CD4-positive, CD25-positive, alpha-beta regulatory T cell (primary cell): ENCODE measurements at places on chromosomes 7 and 10. TPM values are rescaled to one million over a fixed set of nuclear protein-coding genes. Genes with fewer than 3 reads are reported as not detected.

The CHCHD3 gene
- 42.3 TPM for polyA plus RNA-seq

The MYL10 gene
- not detected for polyA plus RNA-seq

The STEAP2 gene
- not detected for polyA plus RNA-seq

The DDX21 gene
- 12.2 TPM for polyA plus RNA-seq

The UCMA gene
- polyA plus RNA-seq: not detected

The NEBL gene
- polyA plus RNA-seq: 2.6 TPM

The NYAP1 gene
- not detected for polyA plus RNA-seq

The ELFN1 gene
- polyA plus RNA-seq: not detected

The CNNM2 gene
- 3.5 TPM for polyA plus RNA-seq

The RBM28 gene
- polyA plus RNA-seq: 8.1 TPM

The IFIT2 gene
- polyA plus RNA-seq: 6.3 TPM

The OGDHL gene
- not detected for polyA plus RNA-seq

The ASZ1 gene
- not detected for polyA plus RNA-seq

The GIGYF1 gene
- 0.71 TPM for polyA plus RNA-seq

The IDI2 gene
- not detected for polyA plus RNA-seq

The PPA1 gene
- polyA plus RNA-seq: 143 TPM

The ZNF804B gene
- polyA plus RNA-seq: not detected

The JAKMIP3 gene
- not detected for polyA plus RNA-seq

The SDK1 gene
- not detected for polyA plus RNA-seq

The CCDC136 gene
- polyA plus RNA-seq: 0.63 TPM

The GPR158 gene
- not detected for polyA plus RNA-seq

The TMEM270 gene
- not detected for polyA plus RNA-seq

The SAMD8 gene
- 6.5 TPM for polyA plus RNA-seq

The GIMAP6 gene
- 134 TPM for polyA plus RNA-seq

The RPS24 gene
- polyA plus RNA-seq: 1,120 TPM

The RAMP3 gene
- not detected for polyA plus RNA-seq

The SLC39A12 gene
- polyA plus RNA-seq: not detected

The PDLIM1 gene
- not detected for polyA plus RNA-seq

The MCMBP gene
- polyA plus RNA-seq: 69.6 TPM

The SYT15B gene
- not detected for polyA plus RNA-seq

The CDHR1 gene
- polyA plus RNA-seq: not detected

The SPDYE11 gene
- 0.15 TPM for polyA plus RNA-seq

The OPN1SW gene
- not detected for polyA plus RNA-seq

The SFRP4 gene
- polyA plus RNA-seq: not detected

The ASL gene
- 11.8 TPM for polyA plus RNA-seq

The IGFBP3 gene
- not detected for polyA plus RNA-seq

The MRLN gene
- not detected for polyA plus RNA-seq

The MLXIPL gene
- not detected for polyA plus RNA-seq

The TRIM73 gene
- 1.3 TPM for polyA plus RNA-seq

The SLIT1 gene
- not detected for polyA plus RNA-seq

The TMEM176A gene
- polyA plus RNA-seq: not detected

The ADIRF gene
- polyA plus RNA-seq: not detected

The SLC13A1 gene
- polyA plus RNA-seq: not detected

The ODAD2 gene
- not detected for polyA plus RNA-seq

The DPYSL4 gene
- not detected for polyA plus RNA-seq

The SEC61A2 gene
- 3.1 TPM for polyA plus RNA-seq

The UBN2 gene
- polyA plus RNA-seq: 2.2 TPM

The HTR7 gene
- not detected for polyA plus RNA-seq

The ACBD7 gene
- polyA plus RNA-seq: 0.25 TPM

The CYP2C18 gene
- polyA plus RNA-seq: not detected

The EFCAB10 gene
- not detected for polyA plus RNA-seq

The CCL24 gene
- not detected for polyA plus RNA-seq
